ENCODE measurements at places on chromosomes 5 and 9.

- peak; percentile 92 for DNase-seq
Observed at GRCh38 chr9:124239249-124240073, 18.3 kb upstream of the NEK6 start.

DNA sequence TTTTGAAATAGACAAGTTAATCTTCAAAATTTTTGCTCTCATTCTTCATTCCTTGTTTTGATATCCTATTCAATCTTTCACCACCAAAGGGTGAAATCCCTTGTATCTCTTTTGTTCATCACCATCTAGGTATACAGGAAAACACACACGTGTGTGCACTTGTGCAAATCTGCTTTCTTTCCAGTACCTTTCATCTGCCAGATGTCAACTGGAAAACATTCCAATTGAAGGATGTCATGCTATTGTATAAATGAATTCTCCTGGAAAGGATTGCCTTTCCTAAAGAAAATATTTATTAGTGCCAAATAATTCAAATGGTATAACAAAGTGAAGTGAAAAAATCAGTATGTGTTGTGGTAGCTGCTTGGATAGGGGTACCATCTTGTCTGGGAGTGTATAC, 123.7 kb downstream of the RANBP17 start:
- DNase-seq = no peak

DNA sequence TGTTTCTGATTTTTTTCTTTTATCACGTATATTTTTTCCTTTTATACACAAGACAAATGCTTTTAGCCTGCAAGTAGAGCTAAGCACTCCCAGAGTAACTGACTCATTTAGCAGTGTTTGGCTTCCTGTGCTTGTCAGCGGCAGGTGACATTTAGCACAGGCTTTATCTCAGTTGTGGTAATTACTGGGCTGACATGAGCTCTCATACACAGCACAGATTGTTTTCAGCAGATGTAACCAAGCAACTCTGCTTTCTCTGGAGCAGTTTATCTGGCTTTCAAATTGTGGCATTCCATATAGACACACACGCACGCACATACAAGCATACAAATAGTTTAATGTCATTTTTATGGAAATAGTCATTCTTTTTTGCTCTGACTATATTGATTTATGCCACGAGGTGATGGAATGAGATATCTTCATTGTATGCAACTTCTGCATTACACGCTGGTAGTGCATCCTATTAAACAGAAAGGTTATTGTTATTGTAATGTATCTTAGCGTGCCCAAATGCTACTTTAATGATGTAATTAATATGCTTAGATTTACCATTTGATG, 379.0 kb upstream of the GRAMD2B start:
- no peak for DNase-seq

DNA sequence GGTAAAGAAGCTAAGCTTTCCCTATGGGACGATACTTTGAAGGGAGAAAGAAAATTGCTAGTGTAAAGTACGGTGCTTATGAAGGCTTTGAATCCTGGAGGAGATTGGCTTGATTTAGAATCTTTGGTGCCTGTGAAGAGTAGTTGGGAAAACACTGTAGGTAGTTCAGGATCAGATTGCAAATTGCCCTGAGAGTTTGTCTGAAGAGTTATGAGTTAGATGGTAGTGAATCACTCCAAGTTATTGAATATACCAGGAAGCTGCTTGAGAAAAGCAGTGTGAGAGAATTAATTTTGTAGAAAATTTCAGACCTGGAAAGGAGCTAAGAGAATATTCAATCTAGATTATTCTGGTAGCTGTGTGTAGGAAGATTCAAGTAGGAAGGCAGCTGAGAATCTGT, 11.5 kb downstream of the MAN2A1 start:
- no peak for DNase-seq

- DNase-seq = no peak
Observed at GRCh38 chr9:73916016-73916673, 581.0 kb upstream of the RORB start.

DNA sequence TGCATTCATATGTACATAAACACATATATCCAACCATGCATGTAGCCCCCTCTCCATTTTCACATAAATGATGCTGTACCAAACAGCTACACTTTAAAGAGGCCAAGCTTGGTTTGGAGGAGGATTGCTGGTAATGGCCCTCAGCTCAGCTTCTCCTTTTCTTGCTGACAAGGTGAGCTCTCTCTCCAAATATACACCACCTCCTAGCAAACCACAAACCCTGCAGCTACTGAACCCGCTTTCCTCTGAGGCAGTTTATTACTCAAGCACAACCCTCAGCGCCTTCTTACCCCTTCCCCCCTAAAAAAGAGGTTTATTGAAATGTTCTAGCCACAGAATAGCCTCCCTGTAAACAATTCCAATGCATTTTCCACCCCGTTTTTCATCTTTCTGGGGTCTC, 54.0 kb downstream of the ALG2 start:
- no peak for DNase-seq

DNA sequence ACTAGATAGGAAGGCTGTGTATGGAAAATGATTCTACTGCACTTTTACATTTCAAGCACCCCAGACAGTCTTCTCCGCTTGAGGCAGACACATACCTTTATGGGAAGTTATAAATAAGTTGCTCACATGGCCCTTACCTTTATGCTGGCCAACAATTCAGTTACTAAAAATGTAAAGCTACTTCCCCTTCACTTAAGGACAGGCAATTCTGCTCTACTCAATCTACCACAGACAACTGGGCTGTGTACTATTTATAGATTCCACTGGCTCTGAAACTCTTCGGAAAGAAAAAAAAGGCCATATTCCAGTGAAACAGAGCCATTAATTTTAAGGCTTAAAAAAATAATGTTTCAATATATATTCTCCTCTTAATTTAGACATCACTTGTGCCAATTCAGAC, 59.4 kb downstream of the ELAVL2 start:
- DNase-seq = no peak

- DNase-seq = no peak
Observed at GRCh38 chr5:158839638-158840037, 260.1 kb downstream of the EBF1 start.

- no peak for DNase-seq
Observed at GRCh38 chr5:158752656-158752973, 347.1 kb downstream of the EBF1 start.

GRCh38 chr5:143399616-143400540, 3.6 kb downstream of the NR3C1 start:
- no peak for DNase-seq

DNA sequence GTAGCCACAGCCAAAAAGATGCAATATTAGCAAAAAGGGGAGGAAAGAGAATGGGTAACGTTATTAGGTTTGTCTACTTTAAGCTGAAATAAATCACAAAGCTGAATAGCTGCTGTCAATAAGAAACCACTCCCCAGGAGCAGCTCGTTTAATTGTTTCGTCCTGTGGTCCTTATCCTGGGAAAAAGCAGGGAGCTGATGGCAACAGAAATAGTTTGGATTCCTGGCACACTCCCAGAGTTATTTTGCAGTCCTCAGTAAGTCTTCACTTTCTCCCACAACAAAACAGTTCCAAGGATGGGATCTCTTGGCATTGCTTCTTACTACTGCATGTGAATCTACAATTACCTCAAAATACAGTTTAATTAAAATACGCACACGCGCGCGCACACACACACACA, 28.8 kb downstream of the FRMD3 start:
- no peak for DNase-seq

GRCh38 chr5:72951671-72952468, 4.0 kb upstream of the FCHO2 start:
- DNase-seq = peak; percentile 93

DNA sequence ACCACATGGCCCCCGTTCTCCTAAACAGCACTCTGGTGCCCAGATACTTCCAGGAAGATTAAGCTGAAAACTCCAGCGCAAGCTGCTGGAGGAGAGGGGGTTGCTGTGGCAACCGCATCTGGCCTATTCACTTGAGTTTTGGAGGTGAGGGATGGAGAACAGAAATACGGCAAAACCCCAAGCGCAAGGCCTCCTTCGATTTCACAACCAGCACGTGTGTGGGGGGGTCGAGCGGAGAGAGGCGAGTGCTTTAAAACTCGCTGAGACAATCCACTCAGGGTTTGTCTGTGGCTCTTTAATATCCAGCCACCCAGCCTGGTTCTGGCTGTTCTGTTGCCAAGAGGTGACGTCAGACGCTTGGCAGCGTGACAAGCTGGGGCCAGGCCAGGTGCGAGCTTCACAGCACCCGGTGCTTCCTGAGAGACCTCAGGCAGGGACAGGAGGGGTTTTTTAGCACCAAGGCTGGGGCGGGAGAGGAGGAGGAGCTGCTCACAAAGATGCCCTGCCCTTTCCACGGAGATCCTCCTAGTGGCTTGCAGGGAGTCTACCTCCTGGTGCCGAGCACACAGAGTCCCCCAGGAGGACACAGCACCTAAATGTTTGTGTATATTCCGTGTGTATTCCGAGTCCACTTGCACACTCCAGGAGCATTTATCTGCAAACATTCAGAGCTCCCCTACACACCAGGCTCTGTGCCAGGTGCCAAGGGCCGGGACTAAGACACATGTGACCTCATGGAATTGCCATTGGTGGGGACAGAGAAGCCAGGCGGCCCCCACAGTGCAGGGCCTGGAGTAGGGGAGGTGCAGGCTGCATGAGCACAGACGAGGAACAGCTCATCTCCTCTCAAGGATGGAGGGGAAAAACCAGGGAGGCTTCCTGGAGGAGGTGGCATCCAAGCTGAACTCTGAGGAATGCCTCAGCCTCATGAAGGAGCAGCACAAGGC, 194.6 kb downstream of the OLFM1 start:
- DNase-seq = no peak

- peak; percentile 2 for DNase-seq
Observed at GRCh38 chr9:27053369-27054022, 48.0 kb upstream of the LRRC19 start.

GRCh38 chr9:89655990-89656657, 51.3 kb downstream of the GADD45G start:
- DNase-seq = no peak

DNA sequence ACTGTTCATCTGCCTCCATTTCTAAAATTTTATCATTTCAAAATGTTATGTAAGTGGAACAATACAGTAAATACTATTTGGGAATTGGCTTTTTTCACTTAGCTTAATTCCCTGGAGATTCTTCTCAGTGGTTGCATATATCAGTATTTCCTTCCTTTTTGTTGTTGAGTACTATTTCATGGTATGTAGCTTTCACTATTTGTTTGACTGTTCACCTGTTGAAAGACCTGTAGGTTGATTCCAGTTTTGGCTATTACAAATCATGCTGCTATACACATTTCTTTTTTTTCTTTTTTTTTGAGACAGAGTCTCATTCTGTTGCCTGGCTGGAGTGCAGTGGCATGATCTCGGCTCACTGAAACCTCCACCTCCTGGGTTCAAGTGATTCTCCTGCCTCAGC, 33.0 kb upstream of the PWWP2A start:
- DNase-seq = no peak

GRCh38 chr5:166379517-166379916, 1911.9 kb upstream of the WWC1 start:
- no peak for DNase-seq

GRCh38 chr9:91163773-91164471, 197.8 kb downstream of the AUH start:
- DNase-seq = no peak

DNA sequence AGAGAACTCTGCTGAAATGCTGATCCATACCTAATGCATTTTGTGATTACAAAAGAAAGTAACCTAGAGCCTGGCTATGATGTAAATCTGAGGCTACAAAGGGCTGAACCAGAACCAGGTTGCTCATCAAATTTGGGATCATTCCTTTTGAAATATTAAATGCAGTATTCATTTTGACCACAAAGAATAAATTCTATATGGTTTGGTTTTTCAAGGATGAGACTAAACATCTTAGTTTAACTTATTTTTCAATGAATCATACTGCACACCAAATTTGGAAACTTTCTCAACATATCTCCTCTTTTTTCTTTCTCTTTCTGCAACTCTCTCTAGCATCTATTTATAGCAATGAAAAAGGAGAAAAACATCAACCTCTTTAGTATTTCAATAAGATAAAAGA, 46.5 kb downstream of the CEMIP2 start:
- DNase-seq = no peak

GRCh38 chr5:173238312-173239232, 3.6 kb upstream of the NKX2-5 start:
- DNase-seq = no peak

- peak; percentile 64 for DNase-seq
Observed at GRCh38 chr5:61055434-61056006, 106.7 kb downstream of the SMIM15 start.

DNA sequence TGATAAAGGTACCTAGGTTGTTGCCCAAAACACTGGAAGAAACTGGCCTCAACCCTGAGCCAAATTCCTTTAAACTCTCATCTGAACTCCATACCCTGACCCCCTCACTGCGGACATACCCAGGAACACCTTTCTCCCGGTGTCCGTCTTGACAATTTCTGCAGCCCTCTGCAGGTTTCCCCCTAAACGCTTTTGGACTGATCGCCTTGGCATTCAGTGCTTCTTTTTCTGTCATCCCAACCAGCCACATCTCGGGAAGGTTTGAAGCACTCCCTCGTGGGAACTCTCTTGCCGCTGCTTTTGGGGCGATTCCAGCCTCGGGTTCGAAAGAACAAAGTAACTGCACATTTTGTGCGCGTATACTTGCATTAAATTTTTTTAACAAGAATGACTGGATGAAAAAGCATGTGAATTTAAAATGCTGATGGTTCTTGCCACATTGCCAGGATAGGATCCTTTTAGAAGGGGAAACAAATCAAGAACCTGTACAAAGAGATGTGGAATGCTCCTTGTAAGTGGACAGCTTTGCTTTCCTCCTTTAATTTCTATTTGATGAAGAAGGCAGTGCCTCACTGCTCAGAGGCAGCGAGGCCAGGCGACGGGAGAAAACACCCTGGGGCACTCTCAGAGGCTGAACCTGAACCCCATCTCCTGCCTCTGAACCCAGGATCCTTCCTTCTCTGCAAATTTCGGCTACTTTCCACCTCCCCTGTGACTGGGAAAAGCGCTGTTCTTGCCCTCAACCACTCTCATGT, 615 bp downstream of the PSMD5 start:
- no peak for DNase-seq

- DNase-seq = no peak
Observed at GRCh38 chr5:77568082-77568481, 70.4 kb downstream of the OTP start.

- no peak for DNase-seq
Observed at GRCh38 chr5:17178373-17178675, 39.1 kb upstream of the BASP1 start.

GRCh38 chr9:68775003-68775730, 70.1 kb downstream of the PIP5K1B start:
- no peak for DNase-seq

DNA sequence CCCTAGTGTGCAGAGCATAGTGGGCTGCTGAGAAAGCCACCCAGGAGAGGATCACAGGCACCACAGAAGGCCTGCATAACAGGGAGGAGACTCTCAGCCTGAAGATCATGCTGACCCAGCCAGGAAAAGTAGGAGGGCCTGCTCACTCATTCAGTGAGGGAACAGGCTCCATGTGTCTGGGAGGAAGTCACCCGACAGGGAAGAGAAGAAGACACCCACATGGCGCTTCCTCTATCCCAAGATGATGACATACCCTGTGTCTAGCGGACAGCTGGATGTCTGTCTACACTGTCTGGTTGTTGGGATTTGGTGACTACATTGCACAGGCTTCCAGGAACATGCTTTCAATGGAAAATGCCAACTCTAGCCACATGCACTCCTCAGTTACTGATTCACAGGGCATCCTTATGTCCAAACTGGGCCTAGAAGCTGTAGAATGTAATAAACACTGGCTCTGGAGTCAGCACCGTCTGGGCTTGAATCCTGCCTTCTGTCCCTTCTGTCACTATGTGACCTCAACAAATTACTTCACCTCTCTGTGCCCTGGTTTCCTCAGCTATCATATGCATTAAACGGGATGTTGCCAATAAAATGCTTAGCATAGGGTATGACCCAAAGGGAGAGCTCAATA, 47.6 kb downstream of the KLHL3 start:
- DNase-seq = peak; percentile 40

- DNase-seq = no peak
Observed at GRCh38 chr9:9912459-9912858, 700.3 kb downstream of the PTPRD start.

Measured in inflammatory macrophage treated with lipopolysaccharide for 1 hour (primary cell).